ENCODE measurements at places on chromosomes 3 and 15.

DNA sequence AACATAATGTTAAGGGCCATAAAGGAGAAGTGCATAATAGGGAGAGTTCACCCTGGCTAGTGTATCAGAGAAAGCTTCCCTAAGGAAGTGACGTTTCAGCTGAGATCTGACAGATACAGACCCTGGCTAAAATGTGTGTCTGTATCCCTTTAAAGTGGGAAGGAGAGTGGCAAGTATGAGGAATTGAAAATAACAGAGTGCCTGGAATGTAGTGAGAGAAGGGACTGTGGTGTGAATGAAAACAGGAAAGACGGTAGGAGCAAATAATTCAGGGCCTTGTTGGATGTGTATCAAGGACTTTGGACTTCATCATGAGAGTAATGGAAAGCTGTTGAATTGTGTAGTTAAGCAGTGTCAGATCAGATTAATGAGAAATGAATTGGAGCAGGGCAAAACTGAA, 30.5 kb downstream of the NEO1 start:
- DNase-seq = no peak

DNA sequence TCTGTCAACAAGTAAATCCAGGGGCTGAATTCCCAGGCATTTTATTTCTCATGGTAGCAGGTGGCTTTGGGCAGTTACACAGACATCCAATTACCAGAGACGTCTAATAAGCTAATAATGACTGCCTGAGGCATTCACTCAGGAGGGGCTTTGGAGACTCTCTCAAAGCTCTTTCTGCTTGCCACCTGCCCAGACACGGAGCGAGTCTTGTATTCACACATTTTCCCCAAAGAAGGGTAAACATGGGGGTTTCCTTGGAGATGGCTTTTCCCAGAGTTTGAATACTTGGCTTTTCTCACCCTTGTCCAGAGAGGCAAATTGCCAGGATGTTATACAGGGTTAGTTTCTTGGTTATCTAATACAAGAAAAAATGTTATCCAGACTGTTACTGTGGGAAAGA, 132.6 kb downstream of the DIPK2A start:
- no peak for DNase-seq

GRCh38 chr15:39728845-39729244, 53.8 kb downstream of the FSIP1 start:
- DNase-seq = no peak

GRCh38 chr3:83002869-83003445, 1241.5 kb upstream of the GBE1 start:
- no peak for DNase-seq

DNA sequence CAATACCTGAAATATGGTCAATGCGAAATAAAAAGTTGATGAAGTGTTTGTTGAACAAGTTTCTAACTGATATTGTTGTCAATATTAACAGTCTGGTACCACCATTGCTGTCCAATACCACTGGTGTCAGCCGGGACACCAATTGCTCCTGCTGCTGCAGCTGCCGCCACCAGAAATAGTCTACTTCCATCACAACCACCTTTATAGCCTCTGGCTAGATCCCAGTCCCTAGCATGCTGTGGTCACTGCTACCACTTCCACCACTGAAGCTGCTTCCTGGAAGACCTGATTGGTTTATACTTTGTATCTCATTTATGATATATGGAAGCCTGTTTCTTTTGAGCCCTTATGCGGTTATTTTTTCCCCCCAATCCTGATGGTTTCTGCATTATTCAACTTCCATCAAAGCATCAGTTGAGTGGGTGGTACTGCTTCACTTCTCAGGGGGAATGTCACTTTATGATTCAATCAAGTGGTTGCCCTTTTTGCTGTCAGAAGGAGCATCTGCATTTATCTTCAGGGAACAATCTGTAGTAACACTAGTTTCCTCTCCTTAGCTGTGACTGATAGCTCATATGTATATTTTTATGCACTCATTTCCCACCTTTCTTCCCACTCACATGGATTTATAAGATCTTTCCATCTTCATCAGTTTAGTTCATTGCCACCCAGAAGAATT, 11.7 kb downstream of the LNP1 start:
- no peak for DNase-seq

GRCh38 chr3:62875558-62876002, 364 bp upstream of the CADPS start:
- DNase-seq = no peak

GRCh38 chr3:192684151-192684550, 43.2 kb downstream of the FGF12 start:
- DNase-seq = no peak

- DNase-seq = peak; percentile 54
These were observed 34.5 kb downstream of the POMGNT2 start for GRCh38 chr3:43071313-43071893.

DNA sequence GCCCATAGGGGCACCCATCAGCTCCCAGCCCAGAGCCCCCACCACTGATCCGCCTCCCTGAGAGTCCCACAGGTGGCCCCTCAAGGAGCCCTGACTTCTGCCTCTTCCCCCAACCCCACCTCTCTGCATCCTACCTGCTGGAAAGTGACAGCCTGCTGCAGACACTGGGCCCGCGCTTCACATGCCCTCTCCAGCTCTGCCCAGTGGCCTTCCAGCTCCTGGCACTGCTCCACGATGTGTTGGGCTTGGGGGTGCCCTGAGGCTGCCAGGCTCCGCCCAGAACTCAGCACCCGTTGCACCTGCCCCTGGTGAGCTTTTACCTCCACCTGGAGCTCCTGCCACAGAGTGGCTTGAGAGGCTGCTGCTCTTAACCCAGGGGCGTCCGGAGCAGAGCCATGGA, 20.1 kb downstream of the SPTBN5 start:
- DNase-seq = no peak

- DNase-seq = no peak
These were observed 591 bp downstream of the PROK2 start for GRCh38 chr3:71784201-71784913.

DNA sequence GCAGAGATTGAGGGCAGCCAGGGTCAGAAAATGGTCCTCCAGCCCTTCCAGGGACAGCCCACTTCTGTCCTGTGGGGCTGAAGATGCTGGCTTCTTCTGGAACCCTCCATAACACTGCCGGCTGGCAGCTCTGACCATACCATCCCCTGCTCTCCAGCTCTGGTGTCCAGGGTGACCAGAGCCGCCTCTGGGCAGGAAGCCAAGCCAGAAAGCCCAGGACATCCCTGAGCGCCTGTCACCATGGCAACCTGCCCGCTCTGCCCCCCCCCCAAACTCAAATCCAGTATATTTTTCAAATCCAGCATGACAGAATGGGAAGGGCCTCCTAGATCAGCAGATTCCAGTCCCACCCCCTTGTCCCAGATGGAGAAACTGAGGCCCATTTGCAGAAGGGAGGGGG, 420 bp upstream of the TMIE start:
- DNase-seq = no peak

- no peak for DNase-seq
These were observed 54.8 kb upstream of the CHST2 start for GRCh38 chr3:143064777-143065176.

- DNase-seq = no peak
These were observed 18.9 kb upstream of the SLC27A2 start for GRCh38 chr15:50162969-50163718.

GRCh38 chr15:84736375-84736774, 12.0 kb upstream of the ZNF592 start:
- no peak for DNase-seq

DNA sequence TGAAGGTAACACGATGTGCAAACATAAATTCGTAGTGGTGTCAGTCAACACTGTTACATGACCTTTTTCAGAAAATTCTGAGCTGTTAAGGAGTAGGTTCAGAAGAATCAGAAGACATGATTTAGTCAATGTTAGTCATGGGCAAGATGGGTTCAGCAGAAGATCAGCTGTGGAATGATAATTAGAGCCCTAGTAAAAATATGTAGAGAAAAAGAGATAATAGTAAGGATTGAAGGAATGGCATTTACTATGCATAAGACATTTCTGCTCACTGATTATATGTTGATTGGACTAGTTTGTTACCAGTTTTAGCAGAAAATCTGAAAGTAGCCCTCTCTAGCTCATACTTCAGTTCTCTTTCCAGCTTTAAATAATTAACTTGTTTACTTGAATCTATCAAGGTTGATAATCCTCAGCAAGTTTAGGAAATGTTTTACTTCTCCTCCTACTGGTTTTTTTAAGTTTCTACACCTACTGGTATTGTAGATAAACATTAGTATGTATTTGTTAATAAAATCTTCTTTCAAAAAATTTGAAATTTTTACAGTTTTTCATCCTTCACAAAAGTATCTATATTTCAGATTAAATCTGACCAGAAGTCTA, 98.6 kb downstream of the ALCAM start:
- no peak for DNase-seq

DNA sequence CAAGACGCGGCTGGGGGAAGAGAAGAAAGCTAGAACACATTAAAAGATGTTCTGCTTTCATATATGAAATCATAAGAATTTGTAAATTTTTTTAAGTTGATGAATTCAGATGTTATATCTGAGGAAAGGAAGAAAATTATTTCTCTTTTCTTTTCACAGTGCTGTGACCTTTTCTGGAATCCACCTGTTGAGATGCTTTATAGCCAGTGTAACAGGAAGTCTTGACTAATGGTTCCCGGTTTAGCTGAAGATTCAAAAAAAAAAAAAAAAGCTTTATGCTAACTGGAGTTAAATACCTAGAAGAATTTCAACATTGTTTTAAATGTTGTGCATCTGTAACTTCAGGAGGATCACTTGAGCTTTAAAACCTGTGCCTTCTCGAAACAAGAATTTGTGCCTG, 9.9 kb downstream of the GTPBP8 start:
- DNase-seq = no peak

GRCh38 chr3:116246406-116246980, 198.8 kb downstream of the LSAMP start:
- DNase-seq = no peak

DNA sequence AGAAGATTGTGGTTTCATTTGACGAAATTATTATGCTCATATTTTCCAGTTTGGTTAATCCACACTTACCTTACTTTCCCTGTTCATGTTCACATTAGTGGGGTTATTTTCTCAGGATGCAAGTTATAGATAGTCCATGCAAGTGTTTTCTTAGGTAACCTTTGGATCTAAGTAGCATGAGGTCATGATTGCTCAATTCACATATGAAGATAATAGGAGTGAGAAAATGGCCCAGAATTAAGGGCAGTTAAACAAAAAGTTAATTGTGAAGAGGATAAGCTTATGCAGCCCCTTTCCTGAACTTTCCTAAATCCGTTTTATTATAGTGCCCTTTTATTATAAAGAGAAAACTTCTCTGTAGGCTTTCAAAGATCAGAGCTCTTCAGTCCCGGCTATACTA, 83.4 kb downstream of the CD200R1L start:
- DNase-seq = no peak

- no peak for DNase-seq
These were observed 61.7 kb downstream of the IL1RAP start for GRCh38 chr3:190575437-190576185.

GRCh38 chr3:118978393-118978758, 56.3 kb downstream of the IGSF11 start:
- DNase-seq = no peak

GRCh38 chr3:36494461-36495109, 114.3 kb downstream of the STAC start:
- DNase-seq = no peak

DNA sequence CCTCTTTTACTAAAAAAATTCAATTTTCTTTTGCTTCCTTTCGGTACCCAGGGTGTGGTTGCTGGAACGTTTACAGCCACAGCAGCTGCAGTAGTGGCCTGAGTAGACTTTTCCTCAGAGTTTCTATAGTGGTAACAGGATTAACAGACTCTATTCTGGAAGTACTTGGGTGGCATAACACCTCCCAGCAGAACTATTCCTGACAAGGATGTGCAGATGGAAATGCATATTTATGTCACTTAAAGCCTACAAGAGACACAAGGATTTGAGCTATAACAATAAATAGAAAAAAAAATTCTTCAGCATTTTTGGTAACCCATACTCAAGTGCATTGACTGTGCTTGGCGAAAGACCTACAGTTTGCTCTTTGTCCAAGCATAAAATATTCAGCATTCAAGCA, 94.0 kb downstream of the MDFIC2 start:
- no peak for DNase-seq

DNA sequence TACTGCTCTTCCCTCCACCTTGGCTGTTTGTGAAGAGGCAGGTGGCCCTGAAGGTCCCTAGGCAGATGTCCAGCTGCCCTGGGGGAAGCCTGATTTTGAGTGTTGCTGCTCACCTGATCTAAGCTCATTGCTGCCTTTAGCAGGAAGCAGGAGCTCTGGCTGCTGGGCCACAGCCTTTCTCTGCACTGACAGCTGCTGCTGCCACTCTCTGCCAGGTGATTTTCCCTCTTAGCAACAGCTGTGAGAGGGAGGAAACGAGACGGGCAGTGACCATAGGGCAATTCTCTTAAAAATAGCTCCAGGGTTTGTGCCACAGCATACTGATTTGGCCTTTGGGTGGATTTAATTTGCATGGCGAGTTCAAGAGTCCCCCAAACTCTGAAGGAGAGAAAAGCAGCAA, 415.8 kb upstream of the SEMA6D start:
- no peak for DNase-seq

DNA sequence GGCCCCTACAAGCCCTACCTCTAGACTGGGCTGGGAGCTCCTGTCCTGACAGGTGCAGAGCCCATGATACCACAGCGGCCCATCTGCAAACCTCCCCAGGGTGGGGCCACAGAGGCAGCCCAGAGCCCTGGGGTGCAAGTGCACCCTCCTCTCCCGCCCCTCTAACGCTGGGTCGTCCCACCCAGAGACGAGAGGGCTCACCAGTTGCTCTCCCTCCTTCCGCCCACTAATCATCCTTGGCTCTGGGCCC, 742 bp downstream of the TNK2 start:
- DNase-seq = no peak

- no peak for DNase-seq
These were observed 28.1 kb downstream of the CCRL2 start for GRCh38 chr3:46435081-46435726.

GRCh38 chr3:139636511-139636910, 41.3 kb downstream of the NMNAT3 start:
- no peak for DNase-seq

DNA sequence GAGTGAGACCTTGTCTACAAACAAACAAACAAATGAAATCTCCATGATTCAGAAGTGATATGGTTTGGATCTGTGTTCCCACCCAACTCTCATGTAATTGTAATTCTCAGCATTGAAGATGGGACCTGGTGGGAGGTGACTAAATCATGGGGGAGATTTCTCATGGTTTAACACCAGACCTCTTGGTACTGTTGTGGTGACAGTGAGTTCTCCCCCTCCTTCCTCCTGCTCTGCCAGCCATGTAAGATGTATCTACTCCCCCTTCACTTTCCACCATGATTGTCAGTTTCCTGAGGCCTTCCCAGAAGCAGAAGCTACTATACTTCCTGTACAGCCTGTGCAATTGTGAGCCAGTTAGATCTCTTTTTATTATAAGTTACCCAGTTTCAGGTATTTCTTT, 438.4 kb upstream of the THBS1 start:
- DNase-seq = no peak

Data from HuH-7 (cell line).